Activated naive CD4-positive, alpha-beta T cell treated with anti-CD3 and anti-CD28 coated beads for 36 hours (primary cell): ENCODE measurements at places on chromosomes 12 and 14. TPM values are rescaled to one million over a fixed set of nuclear protein-coding genes. Genes with fewer than 3 reads are reported as not detected.

GRCh38 chr12:1179128-1179527 lies 188.1 kb downstream of the ERC1 start:
- DNase-seq, result no peak

DNA sequence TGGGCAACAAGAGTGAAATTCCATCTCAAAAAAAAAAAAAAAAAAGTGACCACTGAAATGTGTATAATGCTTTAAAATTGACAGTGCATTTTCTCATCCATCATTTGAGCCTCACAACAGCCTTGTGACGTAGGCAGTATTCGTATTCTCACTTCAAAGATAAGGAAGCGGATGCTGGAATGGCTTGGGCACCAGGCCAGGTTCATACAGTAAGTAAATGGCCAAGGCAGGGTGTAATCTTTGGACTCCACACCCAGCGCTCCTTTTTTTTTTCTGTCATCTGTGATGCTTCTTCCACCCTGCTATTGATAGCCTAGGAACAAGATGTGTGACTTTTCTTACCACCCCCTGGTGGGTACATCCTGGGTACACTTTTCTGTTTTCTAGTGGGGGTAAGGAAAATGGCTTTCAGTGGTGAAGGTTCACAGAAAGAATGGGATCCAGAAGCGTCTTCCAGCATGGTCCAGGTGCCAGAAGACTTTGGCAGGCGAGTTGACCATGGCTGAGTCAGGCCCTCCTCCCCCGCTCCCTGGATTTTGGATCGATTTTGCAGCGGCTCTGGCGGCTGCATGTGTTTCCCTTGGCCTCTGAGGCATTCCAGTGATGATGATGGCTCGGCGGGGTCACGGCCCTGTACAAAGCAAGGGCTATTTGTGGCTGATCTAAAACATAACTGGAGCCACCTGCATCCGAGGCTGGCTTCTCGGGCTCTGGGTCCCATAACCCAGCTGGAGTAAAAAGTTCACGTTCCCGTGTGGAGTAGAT lies 110.6 kb downstream of the CACNA1C start:
- DNase-seq, result no peak

- no peak for DNase-seq
Observed at GRCh38 chr12:70849265-70849960, 71.1 kb downstream of the PTPRR start.

GPD1 gene
- 0.47 TPM for total RNA-seq

DNA sequence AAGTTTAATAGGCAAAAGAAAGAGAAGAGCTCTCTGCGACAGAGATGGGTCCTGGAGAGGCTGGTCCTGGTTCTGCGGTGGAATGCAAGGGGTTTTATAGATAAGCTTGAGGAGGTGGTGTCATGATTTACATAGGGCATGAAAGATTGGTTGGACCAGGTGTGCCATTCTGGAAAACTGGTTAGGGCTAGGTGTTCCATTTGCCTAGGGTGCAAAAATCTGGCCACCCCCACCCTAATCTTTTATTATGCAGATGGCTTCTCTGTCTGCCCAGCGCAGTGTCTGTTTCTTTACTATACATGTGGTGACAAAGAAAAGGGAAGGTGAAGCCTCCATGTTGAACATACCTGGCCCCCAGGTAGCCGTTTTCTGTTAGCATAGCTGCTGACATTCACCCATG lies 65.4 kb downstream of the ERC1 start:
- DNase-seq, result no peak

- DNase-seq, result no peak
Observed at GRCh38 chr14:86766469-86766868, 1226.5 kb downstream of the GALC start.

DNA sequence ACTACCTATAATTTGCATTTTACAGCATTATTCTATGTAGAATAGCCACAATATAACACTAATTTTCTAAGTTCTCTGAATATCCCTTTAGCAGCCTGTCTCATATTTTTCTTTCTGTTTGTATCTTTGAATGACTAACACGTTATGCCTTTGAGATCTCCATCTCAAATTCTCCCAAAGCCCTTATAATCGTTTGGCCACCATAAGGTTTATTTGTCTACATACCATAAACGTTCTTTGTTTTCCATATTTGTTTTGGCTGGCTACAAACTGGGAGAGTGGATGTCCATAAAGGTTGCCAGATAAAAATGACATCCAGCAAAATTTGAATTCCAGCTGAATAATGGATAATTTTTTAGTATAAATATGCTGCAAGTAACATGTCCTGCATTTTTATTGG lies 203.7 kb downstream of the STXBP6 start:
- no peak for DNase-seq

DNA sequence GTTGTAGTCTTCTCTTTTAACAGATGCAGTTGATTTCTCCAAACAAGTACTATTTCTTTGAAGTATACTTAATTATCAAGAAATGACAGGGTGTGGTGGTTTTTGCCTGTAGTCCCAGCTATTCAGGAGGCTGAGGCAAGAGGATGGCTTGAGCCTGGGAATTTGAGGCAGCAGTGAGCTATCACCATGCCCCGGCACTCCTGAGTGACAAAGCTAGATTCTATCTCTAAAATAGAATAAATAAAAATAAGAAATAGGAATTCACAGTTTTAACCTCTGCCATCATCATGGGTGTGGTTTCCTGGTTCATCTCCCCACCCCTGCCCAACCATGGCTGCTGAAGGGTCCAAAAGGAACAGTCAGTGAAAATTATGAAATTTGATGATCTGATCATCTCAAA lies 290.2 kb upstream of the FLRT2 start:
- DNase-seq, result no peak

DNA sequence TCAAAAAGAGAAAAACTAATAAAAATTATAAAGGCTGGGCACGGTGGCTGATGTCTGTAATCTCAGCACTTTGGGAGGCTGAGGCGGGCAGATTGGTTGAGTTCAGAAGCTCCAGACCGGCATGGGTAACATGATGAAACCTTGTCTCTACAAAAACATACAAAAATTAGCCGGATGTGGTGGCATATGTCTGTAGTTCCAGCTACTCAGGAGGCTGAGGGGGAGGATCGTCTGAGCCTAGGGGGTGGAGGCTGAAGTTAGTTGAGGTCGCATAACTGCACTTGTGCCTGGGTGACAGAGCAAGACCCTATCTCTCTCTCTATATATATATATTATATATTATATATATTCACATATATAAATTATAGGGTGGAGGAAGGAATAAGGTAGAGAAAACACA lies 32.5 kb upstream of the ANO2 start:
- no peak for DNase-seq

GRCh38 chr14:30532264-30532663 lies 26.7 kb upstream of the G2E3 start:
- DNase-seq, result no peak

DNA sequence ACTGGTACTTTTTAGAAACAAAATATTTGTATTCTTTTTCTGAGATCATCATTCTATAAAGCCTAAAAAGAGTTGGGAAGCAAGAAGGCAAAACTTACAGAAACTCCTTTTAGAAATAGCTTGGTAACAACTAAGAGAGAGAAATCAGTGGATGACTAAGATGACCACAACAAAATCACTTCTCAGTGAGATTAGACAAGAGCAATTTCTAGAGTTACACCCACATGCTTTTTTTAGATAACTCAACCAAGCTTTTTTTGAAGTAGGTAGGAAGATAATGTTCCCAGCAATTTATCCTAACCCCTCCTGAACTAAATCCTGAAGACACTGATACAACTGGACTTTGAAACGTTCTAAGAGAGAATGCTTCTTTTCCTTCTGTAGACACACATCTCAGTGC lies 576.4 kb downstream of the SLC6A15 start:
- no peak for DNase-seq

PKP2 gene
- total RNA-seq, result 0.22 TPM

BIN2 gene
- total RNA-seq, result 32.9 TPM

COX6A1 gene
- 540 TPM for total RNA-seq

- no peak for DNase-seq
Observed at GRCh38 chr12:31019976-31020375, 53.7 kb upstream of the DDX11 start.

GAS2L3 gene
- 5.5 TPM for total RNA-seq

MYH7 gene
- total RNA-seq, result not detected

PA2G4 gene
- total RNA-seq, result 398 TPM

ASB2 gene
- 2.4 TPM for total RNA-seq

- no peak for DNase-seq
Observed at GRCh38 chr12:109418848-109419480, 58.1 kb downstream of the KCTD10 start.

DNA sequence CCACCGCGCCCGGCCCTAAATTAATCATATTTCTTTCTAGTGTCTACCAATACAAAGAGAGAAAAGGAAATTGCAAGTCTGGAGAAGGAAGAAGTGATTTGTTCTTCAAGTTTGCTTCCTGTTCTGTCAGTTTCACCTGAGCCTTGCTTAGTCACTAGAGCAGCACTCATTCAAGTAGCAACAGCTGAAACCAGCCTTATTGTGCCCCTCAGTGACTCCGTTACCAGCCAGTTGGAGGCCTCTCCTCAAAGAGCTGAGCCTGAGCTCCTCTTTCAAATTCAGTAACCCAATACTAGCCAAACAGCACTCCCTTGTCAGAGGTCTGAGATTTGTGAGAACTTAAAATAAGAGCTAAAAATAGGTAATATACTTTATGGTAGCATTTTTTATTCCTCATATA lies 17.4 kb downstream of the PAWR start:
- peak; percentile 5 for DNase-seq
